NCI-H526 treated with DMSO at 0.1 percent for 48 hours (cell line): ENCODE measurements at places on chromosomes 6 and 20.

GRCh38 chr6:143687591-143687990 is 9.8 kb downstream of the PHACTR2 start:
- DNase-seq: no peak

DNA sequence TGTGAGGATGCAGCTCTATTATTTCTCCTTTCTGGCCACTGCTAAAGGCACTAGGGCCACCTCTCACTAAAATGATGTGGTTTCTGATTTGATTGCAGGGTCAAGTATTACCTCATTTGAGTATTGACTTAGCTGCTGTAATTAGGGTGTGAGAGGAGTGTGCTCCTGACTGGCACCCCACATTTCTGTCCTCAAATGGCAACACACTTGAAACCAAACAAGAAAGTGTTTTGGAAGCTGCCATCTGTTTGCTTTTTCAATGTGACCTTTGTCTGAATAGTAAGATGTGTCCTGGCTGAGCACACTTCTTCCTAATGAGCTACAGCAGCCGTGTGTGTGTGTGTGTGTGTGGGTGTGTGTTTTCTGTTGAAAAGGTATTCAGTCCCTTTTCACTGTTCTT is 62.8 kb upstream of the SCP2D1 start:
- no peak for DNase-seq

DNA sequence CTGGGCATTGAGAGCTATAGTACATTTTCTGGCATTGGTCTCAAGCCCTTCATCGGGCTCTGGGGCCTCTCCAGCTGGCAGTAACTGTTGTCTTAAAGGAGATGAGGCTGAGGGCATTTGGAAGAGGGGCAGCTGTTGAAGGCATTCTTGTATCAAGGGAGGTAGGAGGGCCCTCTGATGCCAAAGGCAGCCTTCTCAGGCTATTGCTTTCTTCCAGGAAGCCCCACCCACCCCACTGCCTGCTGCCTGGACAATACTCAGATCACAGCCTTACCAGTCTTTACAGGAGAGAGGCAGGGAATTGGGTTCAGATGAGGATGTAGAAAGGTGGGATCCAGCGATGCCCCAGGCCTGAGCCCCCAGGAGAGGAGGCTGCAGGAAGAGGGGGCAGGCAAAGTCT is 46.0 kb downstream of the CPXM1 start:
- no peak for DNase-seq

DNA sequence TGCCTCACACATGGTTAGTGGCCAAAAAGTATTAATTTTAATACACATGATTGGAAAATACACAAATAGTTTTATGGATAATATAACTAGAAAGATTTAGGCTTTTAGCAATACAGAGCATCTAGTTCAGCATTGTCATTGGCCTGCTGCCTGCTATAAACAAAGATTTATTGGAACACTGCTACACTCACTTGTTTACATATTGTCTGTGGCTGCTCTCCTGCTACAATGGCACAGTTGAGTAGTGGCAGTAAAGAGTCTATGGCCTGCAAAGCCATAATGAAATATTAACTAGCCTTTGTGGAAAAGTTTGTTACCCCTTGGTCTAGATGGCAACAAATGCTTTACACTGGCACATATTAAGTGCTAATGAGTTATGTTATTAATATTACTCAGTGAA is 37.8 kb downstream of the ZNF451 start:
- DNase-seq: no peak

DNA sequence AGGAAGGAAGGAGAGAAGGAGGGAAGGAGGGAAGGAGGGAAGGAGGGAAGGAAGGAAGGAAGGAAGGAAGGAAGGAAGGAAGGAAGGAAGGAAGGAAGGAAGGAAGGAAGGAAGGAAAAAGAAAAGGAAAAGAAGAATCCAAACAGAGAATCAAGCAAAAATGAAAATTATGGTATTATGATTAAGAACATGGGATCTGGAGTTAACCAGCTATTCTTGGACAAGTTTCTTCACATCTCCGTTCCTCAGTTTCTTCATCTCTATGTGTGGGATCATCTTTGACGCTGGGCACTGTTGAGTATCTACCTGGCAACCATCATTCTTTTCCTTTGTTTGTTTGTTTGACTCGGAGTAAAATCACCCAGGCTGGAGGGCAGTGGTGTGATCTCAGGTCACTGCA is 71.6 kb downstream of the ZNF217 start:
- DNase-seq: no peak

- no peak for DNase-seq
Observed at GRCh38 chr6:130610303-130610702, 216.9 kb upstream of the SMLR1 start.

DNA sequence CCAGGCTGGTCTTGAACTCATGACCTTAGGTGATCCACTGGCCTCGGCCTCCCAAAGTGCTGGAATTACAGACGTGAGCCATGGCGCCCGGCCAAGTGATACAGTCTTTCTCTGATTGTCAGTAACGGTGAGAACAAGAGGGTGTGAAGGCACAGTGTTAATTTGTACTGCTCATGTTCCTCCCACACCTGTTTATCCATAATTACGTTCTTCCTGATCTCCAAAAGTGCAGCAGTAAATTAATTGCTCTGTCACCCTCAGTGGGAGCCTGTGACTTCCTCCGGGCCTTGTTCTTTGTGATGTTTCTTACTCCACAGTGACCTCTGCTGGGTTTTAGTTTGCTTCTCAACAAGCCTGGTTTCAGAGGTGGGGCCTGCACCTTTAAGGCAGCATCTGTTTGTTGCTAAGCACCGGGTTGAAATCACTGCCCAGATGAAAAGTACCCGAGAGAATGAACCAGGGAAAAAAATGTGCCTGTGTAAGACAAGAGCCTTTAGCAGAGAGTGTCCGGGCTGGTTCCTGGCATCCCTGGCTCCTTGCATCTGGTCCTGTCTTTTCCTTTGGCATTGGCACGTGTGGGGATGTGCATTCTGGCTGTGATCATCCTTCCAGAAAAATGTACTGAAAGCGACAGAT is 89.1 kb upstream of the CLDN20 start:
- peak; percentile 47 for DNase-seq

- DNase-seq: no peak
Observed at GRCh38 chr6:97842521-97842920, 559.5 kb upstream of the MMS22L start.
